Urothelium cell line (cell line): ENCODE measurements at places on chromosomes 1 and 21.

DNA sequence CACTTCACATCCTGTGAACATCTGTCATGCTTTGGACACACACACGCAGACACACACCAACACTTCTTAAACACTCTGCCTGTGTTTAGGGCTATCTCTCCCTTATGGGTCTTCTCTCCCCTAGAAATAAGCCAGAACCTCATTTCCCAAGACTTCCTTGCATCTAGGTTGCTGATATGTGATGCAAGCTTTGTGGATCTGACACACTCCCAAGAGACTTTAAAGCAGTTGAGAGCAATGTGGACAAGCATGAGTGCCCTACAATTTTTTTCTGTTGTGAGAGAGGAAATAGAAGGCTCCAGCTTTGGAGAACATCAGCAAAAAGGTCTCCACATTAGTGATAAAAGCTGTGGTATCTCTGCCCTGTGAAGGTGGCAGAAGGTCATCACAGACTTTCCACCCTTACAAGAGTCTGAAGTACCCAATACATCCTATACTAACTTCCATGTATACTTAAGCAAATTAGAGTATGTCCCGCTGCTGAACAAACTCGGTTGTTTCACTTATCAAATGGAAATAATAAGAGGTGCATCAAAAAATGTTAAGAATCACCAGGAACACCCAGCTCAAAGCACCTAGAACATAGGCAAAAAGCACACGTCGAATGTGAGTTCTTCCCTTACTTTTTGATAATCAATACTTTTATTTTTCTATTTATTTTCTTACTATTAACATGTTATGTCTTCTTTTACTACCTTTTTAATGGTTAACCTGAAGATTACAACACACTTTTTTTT, 267.6 kb downstream of the SETD4 start:
- no peak for DNase-seq

DNA sequence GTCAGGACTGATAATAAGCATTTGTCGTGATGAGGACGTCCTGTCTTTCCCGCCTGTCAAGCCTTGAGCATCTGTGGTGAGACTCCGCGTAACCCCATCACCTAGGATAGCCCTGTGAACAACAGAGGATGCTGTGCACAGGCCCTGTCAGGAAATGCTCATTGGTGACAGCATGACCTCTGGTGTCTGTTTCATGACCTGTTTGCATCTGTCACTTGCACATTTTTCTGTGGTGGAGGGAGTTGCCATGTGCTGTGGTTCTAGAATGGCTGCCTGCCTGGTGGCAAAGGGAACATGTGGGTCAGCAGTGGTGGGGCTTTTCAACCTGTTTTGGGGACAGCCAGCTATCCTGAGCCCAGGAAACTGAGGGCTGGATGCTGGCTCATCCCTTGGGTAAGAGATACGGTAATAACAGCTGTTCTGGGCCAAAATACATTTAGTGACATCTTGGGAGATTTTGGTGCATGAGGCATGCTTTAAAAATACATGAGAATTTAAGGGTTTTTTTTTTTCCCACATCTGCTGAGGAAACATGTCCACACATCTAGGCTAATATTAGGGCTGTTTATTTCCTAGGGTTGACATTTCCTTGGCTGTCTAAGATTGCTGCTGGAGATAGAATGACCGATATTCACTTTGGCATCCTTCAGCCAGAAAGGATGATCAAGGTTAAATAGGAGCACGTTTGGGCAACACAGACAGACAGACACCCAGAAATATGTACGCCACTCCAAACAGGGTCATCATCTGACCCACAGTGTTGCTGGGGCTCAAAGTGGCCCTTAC, 52.9 kb downstream of the KCNC4 start:
- DNase-seq = no peak

DNA sequence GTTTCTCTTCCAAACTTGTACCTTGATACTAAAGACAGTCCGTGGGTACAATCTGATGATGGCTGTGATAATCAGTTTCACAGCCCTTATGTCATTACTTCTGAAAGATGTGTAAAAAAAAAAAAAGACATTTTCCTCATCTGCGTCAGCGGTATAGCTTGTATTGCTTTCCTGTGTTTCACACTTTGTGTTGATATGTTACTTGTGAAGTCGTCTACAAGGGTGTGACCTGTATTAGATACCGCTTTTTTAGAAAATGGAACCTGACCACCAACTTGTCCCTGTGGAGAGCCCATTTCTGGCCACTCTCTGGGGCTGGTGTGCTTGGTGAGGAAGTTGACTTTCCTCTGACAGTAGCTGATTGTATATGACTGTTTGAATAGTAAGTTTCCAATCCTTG, 50.5 kb downstream of the PEX14 start:
- DNase-seq = no peak

- no peak for DNase-seq
These were observed 175.6 kb downstream of the SIPA1L2 start for GRCh38 chr1:232454227-232454886.
